ENCODE measurements at places on chromosomes 6 and 20.

GRCh38 chr6:105943514-105943913, 142.6 kb upstream of the PRDM1 start:
- no peak for DNase-seq

GRCh38 chr6:10381830-10382208, 33.1 kb downstream of the TFAP2A start:
- DNase-seq, result no peak

DNA sequence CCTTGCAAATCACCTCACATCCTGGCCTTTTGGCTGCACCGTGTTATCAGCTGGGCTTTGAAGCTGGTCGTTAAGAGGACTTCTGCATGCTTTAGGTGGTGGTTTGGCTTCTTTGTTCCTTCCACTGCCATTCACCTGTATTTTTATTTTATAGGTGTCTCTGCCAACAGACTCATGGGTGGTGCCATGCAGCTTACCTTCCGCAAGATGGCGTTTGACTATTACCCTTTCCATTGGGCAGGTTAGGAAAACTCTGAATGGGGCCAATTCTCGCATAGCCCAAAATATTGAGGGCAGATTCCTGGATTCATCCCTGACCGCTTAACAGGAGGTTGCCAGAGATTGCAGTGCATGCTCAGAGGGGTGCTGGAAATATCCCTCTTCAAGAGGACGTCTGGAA, 32.4 kb downstream of the TAF11 start:
- no peak for DNase-seq

DNA sequence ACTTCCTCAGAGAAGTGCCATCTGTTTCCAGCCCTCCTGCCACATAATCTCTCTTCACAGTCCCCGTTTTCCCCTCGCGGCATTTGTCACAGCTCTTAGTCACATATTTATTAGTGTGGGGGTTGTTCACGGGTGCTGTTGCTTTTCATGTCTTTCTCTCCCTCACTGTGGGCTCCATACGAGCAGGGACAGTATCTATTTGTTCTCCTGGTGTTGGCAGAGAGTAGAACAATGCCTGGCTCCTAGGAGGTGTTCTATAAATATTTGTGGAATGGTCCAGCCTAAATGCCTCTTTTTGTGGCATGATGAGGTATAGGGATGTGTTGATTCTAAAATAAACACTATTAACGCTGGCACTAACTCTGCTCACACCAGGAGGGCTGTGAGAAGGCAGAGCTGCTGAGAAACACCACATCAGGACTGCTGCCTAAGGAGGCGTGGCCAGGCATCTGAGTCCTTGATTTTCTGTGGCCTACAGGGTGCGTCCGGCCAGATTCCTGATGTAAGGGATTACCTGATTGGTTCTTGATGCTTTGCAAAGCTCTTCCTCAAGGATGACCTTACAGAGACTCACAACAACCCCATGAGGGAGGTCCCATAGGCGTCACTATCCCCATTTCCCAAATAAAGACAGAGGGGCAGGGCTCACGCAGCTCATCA, 219.8 kb upstream of the ARID1B start:
- DNase-seq, result no peak

GRCh38 chr20:34249291-34249690, 8.1 kb downstream of the ASIP start:
- DNase-seq, result no peak

Measured in NCI-H1105 treated with DMSO at 0.1 percent for 48 hours (cell line).